Lung microvascular endothelial cell (primary cell): ENCODE measurements at places on chromosomes 4 and X. TPM values are rescaled to one million over a fixed set of nuclear protein-coding genes. Genes with fewer than 3 reads are reported as not detected.

GRCh38 chr4:3330707-3331106, 37.9 kb downstream of the RGS12 start:
- no peak for DNase-seq

GRCh38 chrX:40434947-40435346, 145.8 kb upstream of the ATP6AP2 start:
- DNase-seq: no peak

Gene DACH2
- not detected in 2 replicates for total RNA-seq

Gene SPATA18
- 0.79 and 2.2 TPM in 2 replicates for total RNA-seq

Gene PPBP
- total RNA-seq: not detected in 2 replicates
